Coronary artery (tissue), 2 donors: ENCODE measurements at places on chromosomes 6 and 20.

DNA sequence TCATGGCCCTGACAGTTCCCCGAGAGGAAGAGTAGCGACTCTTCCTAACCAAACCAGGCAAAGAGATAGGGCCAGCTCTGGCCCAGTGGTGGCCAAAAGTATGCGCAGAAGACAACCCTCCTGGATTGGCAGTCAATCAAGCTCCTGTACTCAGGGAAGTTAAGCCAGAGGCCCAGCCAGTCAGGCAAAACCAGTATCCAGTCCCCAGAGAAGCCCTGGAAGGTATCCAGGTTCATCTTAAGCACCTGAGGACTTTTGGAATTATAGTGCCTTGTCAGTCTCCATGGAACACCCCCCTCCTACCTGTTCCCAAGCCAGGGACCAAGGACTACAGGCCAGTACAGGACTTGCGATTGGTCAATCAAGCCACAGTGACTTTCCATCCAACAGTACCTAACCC is 298.3 kb downstream of the RNGTT start:
- no peak for DNase-seq

- no peak for DNase-seq
Measured at GRCh38 chr6:8392569-8392968, 42.8 kb downstream of the SLC35B3 start.

DNA sequence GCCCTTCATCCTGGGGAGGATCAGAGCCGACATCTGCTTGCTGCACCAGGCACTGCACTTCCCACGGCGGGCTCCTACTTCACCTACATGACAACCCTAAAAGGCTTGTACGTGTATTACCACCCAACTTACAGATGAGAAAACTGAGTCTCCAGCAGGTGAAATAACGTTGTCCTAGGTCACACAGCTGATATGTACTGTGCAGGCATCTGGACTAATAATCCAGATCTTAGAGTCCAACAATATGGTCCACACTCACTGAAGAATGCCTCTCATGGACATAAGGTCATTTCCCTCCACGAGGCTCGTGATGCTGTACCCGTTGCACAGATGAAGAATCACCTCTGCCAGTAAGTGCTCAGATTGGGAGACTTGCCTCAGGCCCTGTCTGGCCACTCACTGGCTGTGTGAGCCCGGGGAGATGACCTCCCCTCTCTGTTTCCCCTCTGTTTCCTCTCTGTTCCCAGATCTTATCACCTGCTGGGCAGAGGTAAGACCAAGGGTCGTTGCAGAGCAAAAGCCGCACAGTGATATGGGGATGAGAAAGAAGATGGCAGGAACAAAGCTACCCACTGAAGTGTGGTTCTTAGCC is 32.1 kb downstream of the TGM2 start:
- no peak for DNase-seq

- no peak for DNase-seq
Measured at GRCh38 chr6:166618866-166619761, 7.9 kb downstream of the RPS6KA2 start.

DNA sequence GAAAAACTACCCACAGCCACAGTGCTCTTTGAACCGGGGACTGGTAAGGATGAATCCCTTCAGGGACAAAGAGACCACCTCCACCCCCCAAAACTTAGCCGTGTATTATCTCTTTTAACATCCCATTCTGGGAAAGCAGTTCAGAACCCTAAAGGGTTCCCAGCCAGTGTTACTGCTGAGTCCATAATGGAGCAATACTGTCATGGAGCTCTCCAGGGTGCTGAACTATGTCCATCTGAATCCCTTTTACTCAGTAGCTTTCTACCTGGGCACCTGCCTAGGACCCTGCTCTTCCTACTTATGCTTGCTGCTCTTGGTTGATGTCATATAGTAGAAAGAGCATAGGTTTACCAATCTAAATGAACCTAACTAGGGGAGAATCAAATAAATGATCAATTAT is 22.3 kb upstream of the SAYSD1 start:
- no peak for DNase-seq
